ENCODE measurements at places on chromosomes 5 and 9. TPM values are rescaled to one million over a fixed set of nuclear protein-coding genes. Genes with fewer than 3 reads are reported as not detected.

GNA14 gene
- 0.29 TPM for total RNA-seq

NDUFS6 gene
- total RNA-seq = 22.3 TPM

LOX gene
- not detected for total RNA-seq

CAPSL gene
- total RNA-seq = 2.3 TPM

PDE6A gene
- total RNA-seq = not detected

ITK gene
- total RNA-seq = 314 TPM

PRDM9 gene
- total RNA-seq = not detected

SHC3 gene
- not detected for total RNA-seq

HTR1A gene
- not detected for total RNA-seq

SLC12A7 gene
- total RNA-seq = 29.0 TPM

RUSC2 gene
- total RNA-seq = 3.8 TPM

SIL1 gene
- 32.5 TPM for total RNA-seq

CCL27 gene
- total RNA-seq = 3.7 TPM

CXCL14 gene
- not detected for total RNA-seq

CORO2A gene
- 13.1 TPM for total RNA-seq

ACOT12 gene
- not detected for total RNA-seq

JAK2 gene
- 30.3 TPM for total RNA-seq

CNTNAP3 gene
- total RNA-seq = not detected

FBP2 gene
- not detected for total RNA-seq

ABO gene
- total RNA-seq = not detected

CCDC152 gene
- total RNA-seq = 13.5 TPM

SLC25A48 gene
- total RNA-seq = not detected

PALM2AKAP2 gene
- total RNA-seq = 0.05 TPM

PCSK5 gene
- total RNA-seq = 4.7 TPM

MSX2 gene
- total RNA-seq = 0.28 TPM

PCDHGA4 gene
- total RNA-seq = 0.26 TPM

TRIM41 gene
- 52.1 TPM for total RNA-seq

GABRP gene
- not detected for total RNA-seq

OTULINL gene
- 17.9 TPM for total RNA-seq

NUTM2F gene
- not detected for total RNA-seq

BAAT gene
- 0.24 TPM for total RNA-seq

PLAC8L1 gene
- total RNA-seq = 1.4 TPM

TMEM174 gene
- total RNA-seq = not detected

CTXN3 gene
- total RNA-seq = not detected

RNF208 gene
- 6.6 TPM for total RNA-seq
